ENCODE measurements at places on chromosomes 2 and 18.

DNA sequence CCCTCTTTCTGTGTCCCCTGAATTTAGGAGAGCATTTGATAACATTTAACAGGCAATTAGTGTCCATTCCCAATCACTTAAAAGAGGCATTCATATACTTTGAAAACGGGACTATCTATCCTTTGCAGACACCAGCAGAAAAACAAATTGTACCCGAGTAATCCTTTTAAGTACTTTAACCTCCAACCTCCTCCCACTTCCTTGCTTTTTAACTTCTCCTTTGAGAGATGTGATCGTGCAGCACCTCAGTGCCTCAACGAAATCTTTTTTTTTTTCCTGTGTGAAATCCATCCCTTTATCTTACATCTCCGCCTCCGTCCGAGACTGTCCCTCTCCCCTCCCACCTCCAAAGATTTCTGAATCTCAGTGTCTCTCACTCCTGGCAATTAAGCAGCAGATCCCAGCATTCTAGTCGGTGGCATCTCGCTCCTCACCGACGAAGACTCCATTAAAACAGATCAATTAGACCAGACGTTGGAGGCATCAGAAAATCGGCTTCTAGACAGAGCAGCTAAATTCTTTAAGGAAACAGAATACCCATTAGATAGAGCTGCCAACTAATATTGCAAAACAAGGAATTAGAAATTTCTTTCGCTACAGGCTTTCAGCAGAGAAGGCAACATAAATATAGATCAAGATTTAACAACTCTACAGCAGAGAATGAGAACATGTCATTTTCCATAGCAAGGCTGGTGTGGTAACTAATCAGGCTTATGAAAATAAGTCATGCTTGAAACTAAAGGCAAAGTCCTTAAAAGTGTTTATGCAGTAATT lies 1.9 kb upstream of the TMEFF2 start:
- no peak for DNase-seq

GRCh38 chr2:31065356-31065755 lies 72.9 kb downstream of the GALNT14 start:
- DNase-seq, result no peak

DNA sequence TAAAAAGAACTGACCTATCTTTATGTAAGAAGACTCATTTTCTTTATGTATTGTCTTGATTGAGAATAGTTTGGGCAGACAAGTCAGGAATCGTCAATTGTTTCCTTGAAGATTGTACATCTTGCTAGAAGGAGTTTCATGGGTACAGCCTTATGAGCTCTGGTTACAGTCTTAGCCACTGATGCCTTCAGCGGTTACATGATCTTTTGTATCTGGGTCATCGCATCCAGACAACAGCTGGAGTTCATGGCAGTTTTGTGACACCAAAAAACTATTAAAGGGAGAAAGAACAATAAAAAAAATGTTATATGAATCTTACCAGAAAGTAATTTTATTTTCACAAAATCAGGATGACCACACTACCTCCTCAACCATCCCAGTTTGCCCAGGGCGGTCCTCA lies 520.5 kb upstream of the CDH7 start:
- no peak for DNase-seq

- no peak for DNase-seq
These were observed 43.2 kb downstream of the SLC5A7 start for GRCh38 chr2:108029496-108029895.

- DNase-seq, result no peak
These were observed 5.8 kb upstream of the PMAIP1 start for GRCh38 chr18:59893971-59894370.

- DNase-seq, result peak; percentile 70
These were observed 652 bp downstream of the PPM1B start for GRCh38 chr2:44169155-44169898.

GRCh38 chr2:42376758-42377157 lies 15.7 kb upstream of the COX7A2L start:
- no peak for DNase-seq

- DNase-seq, result no peak
These were observed 9.3 kb upstream of the NARS1 start for GRCh38 chr18:57630754-57631595.

- DNase-seq, result no peak
These were observed 528.6 kb downstream of the ZNF516 start for GRCh38 chr18:75966431-75966830.

- DNase-seq, result no peak
These were observed 152.3 kb downstream of the KCNE4 start for GRCh38 chr2:223203971-223204929.

- DNase-seq, result no peak
These were observed 35.4 kb downstream of the B4GALT6 start for GRCh38 chr18:31648966-31649429.

DNA sequence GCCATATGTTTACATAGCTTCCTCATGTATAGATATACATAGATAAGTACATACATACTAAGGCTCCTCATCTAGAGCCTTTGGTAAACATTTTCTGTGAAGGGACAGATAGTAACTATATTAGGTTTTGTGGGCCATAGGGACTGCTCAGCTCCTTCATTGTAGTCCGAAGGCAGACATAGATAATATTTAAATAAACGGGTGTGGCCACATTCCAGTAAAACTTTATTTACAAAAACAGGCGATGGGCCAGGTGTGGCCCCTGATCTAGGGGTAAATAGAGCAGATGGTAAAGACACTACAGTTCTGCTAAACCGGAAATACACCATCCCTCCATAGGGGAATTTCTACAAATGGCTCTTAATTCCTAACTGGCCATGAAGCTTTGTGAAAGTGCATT lies 7.3 kb downstream of the COQ10B start:
- DNase-seq, result peak; percentile 68

DNA sequence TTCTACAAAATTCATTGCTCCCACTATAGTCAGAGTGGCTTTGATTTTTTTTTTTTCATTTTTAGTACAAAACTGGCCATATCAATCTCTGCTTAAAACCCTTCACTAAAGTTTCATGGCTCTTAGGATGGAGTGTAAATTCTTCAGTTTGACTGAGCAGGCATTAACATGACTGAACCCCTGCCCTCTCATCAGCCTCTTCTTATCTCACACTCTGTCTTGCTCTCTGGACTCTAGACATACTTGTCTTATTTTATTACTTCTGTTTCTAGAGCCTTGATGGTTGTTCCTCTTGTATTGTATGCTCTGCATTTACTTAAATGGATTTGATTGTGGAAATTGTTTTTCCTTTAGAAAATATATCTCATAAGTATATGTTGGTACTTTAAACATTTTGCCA lies 272.4 kb downstream of the DCC start:
- no peak for DNase-seq

DNA sequence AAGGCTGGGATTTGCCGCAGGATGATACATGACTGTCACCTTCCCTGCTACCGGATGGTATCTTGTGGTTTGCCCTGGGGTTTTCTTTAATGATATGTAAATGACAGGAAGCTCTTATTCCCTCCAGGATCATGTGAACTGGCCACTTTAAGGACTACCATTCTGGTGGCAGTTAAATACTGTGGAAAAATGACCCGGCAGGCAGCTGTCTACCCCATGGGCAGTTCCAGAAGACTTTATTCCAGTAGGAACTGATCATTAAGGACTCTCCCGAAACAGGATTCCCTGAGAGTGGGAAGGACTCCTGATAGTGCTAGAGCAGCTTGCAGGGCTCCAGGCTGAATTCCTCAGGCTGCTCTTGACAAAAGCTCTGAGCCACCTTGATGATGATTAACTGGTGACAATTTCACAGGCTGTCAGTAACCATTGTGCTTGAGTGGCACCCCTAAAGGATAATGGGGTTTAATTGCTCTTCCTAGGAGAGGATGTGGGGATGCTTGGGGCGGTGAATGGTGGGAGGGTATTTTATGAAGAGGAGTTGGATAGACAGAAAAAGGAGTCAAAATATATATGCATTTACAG lies 212.0 kb downstream of the CPS1 start:
- DNase-seq, result no peak

- peak; percentile 84 for DNase-seq
These were observed 82.5 kb upstream of the STPG4 start for GRCh38 chr2:47237375-47238334.

DNA sequence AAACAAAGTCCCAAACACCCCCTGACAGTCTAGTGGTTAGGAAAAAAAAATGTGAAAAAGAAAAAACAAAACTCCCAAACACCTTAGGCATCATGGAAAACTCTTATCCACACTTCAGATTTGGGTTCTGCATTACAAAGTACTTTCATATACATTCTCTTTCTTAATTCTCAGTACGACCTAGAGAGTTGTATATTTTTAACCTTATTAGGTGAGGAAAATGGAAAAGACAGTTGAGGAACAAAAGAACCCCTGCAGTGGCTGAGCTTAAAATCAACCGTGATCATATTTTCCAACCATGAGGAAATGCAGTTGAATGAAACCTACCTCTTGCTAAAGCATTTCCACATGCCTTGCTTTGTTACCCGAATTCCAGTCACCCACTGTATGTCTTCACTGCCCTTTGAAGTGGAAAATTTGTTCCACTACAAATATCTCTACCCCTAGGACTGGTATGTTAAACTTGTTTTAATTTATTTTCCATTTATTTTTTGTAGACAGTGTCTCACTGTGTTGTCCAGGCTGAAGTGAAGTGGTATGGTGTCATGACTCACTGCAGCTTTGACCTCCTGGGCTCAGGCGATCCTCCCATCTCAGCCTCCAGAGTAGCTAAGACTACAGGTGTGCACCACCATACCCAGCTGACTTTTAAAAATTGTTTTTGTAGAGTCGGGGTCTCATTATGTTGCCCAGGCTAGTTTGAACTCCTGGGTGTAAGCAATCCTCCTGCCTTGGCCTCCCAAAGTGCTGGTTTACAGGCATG lies 56.9 kb upstream of the LPIN2 start:
- no peak for DNase-seq

GRCh38 chr2:149611100-149611820 lies 23.7 kb upstream of the MMADHC start:
- no peak for DNase-seq

- peak; percentile 3 for DNase-seq
These were observed 127.5 kb upstream of the MMADHC start for GRCh38 chr2:149715005-149715592.

GRCh38 chr2:235575904-235576303 lies 82.1 kb downstream of the AGAP1 start:
- DNase-seq, result no peak

DNA sequence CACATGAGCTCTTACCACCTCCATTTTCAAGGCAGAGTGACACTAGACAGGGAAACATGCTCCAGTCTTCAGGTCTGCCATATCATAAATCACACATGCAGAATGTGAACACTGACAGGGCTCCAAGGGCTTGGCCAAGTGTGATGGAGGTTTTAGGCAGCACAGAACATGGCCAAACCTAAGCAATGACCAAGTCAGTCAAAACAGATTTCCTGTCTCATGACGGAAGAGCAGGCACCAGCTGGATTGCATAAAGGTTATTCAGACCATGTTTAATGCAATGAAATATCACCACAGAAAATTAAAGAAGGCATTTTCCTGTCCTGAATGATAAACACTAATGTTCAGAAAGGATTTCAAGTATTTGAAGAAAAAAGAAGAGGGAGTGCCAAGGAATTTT lies 72.5 kb downstream of the SUMO1 start:
- no peak for DNase-seq

DNA sequence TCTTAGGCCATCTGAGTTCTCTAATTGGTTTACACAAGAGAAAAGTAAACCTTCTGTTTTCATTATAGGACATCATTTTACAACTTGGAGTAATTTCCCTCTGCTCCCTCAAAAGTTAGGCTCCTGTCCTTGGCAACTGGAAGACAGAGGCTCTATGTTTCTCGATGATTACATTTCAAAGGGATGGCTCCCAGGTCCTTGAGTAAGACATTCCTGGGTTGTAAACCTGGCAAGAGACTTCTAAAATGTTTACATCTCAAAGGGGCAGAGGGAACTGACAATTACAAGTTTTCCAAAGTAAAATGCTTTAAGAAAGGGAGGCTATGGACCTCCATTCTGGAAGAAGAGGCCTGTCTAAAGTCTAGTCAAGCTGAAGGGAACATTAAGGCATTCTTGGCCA lies 268.3 kb upstream of the REG3G start:
- no peak for DNase-seq

DNA sequence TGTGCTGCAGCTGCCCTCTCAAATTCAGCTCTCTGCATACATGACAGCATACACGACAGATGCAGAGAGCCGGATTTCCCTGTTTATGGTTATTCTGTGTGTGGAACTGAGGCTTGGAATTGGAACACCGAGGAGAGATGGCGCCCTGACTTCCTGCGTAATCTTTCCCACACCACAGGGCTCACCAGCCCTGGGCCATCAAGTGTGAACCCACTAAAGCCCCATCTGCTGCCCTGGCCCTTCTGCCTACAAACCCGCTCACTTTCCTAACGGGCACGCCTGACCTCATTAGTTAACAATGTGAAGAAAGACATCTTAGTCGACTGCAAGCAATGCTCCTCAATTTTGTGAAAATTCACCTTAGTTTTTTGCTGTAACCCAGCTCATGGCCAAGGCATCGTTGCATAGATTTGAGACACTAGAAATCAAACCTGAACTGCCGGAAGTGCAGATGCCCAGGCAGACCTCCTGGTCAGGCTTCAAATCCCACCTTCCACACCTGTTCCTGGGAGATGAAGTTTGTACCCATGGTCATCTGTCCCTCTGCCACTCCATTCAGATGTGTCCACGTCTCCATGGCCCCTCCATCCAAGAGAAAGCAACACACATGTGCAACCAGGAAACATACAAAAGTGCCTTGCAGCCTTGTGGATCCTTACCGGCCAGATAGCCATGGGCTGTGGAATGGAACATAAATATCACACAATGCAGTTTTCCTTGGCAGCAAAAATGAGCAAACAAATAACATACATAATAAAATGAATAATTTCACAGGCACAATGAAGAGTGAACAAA lies 5.0 kb upstream of the CIDEA start:
- no peak for DNase-seq

- DNase-seq, result no peak
These were observed 20.5 kb downstream of the RAD51AP2 start for GRCh38 chr2:17497718-17498117.

- DNase-seq, result no peak
These were observed 100.2 kb downstream of the PTGR3 start for GRCh38 chr18:75108579-75109318.

DNA sequence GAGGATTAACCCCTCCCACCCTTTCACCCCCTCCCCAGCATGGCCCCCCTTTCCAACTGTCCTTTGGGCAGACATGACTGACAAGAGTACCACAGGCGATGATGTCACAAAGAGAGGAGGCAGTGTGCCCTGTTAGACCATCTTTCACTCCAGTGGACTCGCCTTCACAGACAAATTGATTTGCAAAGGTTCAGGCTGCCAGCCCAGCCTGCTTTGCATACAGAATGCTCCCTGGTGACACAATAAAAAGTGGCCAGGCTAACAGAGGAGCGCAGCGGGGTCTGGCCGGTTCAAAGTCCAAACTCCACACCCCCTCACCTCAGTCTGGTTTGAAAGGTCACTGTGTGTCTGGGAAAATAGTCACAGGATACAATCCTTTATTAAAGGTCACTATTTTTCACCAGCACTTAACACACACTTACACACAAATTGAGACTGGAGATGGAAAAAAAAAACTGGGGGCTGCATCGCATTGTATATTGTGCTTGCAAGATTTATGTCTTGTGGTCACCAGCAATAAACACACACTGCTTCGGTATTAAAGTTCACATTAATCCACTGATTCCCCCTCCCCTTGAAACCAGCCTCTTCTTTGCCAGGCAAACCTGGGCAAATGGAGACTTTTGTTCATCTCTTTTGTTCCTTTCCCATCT lies 236.9 kb downstream of the BCL11A start:
- DNase-seq, result no peak
